ENCODE measurements at places on chromosomes 4 and X.
A peak's percentile ranks its signal among the peaks of the same experiment; 100 is the strongest.

DNA sequence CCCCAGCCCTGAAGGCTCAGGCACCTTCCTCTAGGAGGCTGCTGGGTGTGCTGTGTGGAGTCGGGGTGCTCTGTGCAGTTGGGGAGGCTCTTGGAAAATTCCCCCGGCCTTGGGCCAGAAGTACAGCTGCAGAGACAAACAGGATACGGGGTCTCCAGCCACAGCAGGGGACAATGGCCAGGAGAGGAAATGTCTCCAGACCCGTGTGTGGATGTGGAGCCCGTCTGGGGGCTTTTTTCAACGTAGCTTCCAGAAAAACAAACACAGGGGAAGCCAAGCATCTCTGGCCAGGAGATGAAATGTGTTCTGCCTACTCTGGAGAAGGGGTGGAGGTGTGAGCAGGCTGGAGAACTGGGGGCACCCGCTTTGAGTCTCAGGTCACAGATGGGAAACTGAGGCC, 3.7 kb upstream of the SH3TC1 start:
- DNase-seq = no peak

- DNase-seq = no peak
These were observed 421.2 kb upstream of the TENM3 start for GRCh38 chr4:181822005-181822375.

GRCh38 chr4:108650212-108651013, at the start of gene OSTC:
Gene OSTC, plus strand, starts transcription at chr4:108650599. Its CDS starts 57 bp downstream, at chr4:108650656.
- DNase-seq = peak; percentile 95

GRCh38 chr4:152949930-152950329, 13.8 kb downstream of the FHDC1 start:
- no peak for DNase-seq

- DNase-seq = no peak
These were observed 118.6 kb downstream of the LRBA start for GRCh38 chr4:150896497-150896896.

- DNase-seq = no peak
These were observed 28.4 kb upstream of the CT47A1 start for GRCh38 chrX:121013897-121014455.

DNA sequence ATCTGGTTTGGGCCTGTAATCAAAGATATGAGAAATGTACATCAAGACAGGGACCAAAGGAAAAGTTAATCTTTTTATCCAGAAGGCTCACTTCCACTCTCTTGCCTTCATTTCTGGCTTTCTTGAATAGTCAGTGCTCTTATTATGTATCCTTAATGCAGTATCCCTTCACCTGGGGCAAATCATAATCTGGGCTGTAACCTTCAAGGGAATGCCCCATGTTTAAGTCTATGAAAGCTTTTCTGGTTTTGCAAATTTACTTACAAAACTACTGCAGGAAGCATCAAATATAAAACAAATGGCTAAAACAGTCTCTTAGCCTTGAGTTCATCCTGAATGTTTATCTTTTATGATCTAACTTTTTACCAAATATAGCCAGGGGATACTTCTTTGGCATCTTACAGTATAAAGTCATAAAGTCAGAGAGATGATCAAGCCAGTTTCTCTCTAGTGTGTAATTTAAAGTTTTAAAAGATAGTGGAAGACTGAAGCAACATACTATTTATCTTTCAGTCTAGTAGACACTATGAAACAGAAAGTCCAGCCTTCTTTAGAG, 1214.8 kb downstream of the STIM2 start:
- no peak for DNase-seq

DNA sequence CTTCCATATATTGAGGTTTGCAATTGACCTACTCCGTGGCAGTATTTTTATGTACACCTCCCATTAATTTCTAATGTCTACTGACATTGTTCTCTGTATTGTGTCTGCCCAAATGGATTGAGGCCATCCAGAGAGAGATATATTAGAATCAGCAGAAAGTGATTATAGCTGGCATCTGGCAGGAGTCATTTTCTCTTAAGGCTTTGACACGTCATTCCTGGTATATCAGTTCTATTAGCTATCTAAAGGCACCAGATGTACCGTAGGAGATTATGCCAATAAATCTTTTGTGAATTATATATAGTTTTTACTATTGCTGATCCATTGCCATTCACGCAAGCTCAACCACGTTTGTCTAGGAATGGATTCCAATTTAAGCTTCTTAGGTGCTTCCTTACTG, 1026.4 kb upstream of the IGFBP7 start:
- DNase-seq = no peak

DNA sequence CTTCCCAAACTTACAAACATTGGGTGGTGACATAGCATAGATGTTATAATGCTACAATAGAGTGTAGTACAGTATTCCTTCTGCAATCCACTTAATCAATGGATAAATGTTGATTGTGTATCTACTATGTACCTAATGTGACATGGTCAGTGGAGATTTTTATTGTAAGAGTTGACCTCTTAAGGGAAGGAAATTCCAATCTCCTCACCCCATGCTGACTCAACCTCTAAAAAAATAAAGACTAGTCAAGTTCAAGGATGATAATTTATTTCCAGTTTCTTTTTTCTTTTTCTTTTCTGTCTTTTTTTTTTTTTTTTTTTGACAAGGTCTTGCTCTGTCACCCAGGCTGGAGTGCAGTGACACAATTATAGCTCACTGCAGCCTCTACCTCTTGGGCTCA, 206.5 kb upstream of the STS start:
- no peak for DNase-seq

GRCh38 chr4:34245276-34245675, 1999.0 kb downstream of the ARAP2 start:
- no peak for DNase-seq

Measured in foreskin melanocyte (primary cell).